ENCODE measurements at places on chromosomes 4 and X.

DNA sequence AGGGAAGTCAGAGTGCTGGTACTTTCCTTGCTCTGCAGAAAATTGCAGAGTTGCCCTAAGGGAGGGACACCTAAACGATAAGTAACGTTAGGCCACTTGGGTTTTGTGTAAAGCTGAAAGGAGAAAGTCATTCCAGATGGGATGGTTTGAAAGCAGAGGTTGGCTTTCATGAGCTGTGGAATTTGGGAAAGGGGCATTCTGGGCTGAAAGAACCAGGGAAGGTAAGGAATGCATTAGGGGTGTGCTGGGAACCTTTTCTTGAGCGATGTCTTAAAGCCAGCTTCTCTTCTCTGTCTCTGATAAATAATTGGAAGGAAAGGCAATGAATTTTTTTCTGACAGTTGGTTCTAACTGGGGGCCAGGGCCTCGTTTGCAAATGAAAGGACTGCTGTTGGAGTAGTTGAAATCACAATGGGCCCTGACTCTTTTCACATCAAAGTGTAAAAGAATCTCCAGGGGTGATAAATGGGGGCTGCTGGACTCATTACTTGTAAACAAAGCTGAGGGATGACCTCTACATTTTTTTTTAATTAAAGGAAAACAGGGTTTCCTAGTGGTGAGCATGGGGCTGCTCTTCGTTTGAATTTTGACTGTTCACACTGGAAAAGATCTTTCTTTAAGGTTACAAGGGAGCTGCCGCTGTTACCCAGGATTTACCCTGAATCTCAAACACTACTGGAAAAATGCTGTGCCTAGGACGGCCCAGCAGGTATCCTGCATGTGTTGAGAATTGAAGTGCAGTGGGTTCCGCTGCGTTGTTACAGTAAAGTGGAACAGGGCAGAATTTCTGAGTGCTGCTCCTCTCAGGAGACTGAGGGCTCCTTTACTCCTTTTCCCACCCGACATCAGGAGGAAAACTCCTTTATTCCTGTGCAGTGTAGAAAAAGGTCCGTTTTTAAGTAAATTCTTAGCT is 25.0 kb downstream of the AFF1 start:
- H3K4me1 ChIP-seq: peaks cover 5% of the 10 kb centered on the region
- H3K36me3 ChIP-seq: 0 out of 2 replicates have a peak, but pooled peaks cover 3% of the 10 kb centered on the region
- no peak overlapping the region for H3K27ac ChIP-seq

- H3K4me3 ChIP-seq: no peak overlapping the region
- H3K27me3 ChIP-seq: no peaks in the 10 kb centered on the region
- H3K27ac ChIP-seq: no peak overlapping the region
- no peaks in the 10 kb centered on the region for H3K4me1 ChIP-seq
These were observed 722.2 kb downstream of the DMD start for GRCh38 chrX:32489125-32489524.

GRCh38 chr4:118348886-118349285 is 3.9 kb downstream of the PRSS12 start:
- peak overlapping the region; percentile 39 for H3K27ac ChIP-seq
- H3K4me3 ChIP-seq: no peak overlapping the region
- DNase-seq: no peak
- no peaks in the 10 kb centered on the region for H3K36me3 ChIP-seq
- H3K4me1 ChIP-seq: peaks cover 29% of the 10 kb centered on the region

DNA sequence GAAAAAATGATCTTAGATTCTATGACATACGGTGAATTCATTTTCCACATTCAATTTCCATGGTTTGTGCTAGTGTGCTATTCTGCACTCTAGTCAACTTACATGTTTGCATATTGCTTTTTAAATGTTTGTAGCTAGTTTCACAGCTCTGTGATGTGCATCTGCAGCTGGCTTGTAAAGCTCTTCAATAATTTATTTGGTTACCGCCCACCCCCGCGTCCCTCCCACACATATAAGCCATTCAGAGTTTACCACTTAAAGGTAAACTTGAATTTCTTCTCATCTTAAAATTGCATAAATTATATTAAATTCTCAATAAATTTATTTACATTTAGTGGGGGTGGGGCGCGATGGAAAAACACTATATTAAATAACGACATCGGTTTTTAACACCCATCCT is 291 bp upstream of the NBDY start:
- peaks cover 2% of the 10 kb centered on the region for H3K36me3 ChIP-seq
- H3K4me3 ChIP-seq: peak overlapping the region; percentile 58

DNA sequence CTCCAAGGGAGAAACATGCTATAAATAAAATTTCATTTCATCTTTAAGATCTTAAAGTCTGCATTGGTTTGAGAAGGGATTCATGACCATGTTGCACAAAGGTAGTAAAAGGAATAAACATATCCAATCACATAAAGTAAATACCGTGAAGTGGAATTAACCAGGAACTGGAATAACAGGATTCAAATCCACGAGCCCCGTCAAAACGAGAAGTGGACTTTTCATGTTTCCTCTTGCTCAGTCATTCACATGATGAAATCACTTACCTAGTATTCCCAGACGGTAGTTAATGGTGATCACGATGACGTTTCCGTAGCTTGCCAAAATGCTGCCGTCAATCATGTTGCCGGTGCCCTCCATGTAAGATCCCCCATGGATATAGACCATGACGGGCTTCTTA is 199.7 kb downstream of the NLGN4X start:
- no peaks in the 10 kb centered on the region for H3K36me3 ChIP-seq
- H3K27me3 ChIP-seq: no peaks in the 10 kb centered on the region
- DNase-seq: no peak

DNA sequence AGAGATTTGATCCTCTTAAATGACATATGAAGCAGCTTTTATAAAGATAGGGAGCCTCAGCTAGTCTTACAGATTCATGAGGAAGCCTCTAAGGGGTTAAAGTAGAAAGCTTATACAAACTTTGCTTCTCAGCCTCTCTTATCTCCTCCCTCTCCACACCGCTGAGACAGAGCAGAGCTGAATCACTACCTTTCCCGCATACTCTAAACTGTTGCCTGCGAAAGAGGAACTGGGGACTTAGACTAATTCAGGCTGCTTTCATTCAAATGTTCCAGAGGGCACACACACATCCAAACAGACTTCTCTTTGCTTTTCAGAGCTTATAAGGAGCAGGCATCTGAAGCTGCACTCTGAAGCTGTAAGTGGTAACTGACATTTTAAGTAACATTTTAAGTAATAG is at the start of gene SERTM2:
Gene SERTM2 (plus strand): TSS at position 169 of the 400 bp plus-strand sequence. CDS start 7,213 bp downstream, outside the sequence.
- H3K4me3 ChIP-seq: no peak within 1 kb of the TSS
- H3K27me3 ChIP-seq: no peaks in the 10 kb centered on the region
- H3K27ac ChIP-seq: no peak within 1 kb of the TSS
- H3K4me1 ChIP-seq: no peaks in the 10 kb centered on the region
- H3K36me3 ChIP-seq: no peaks in the 10 kb centered on the region

DNA sequence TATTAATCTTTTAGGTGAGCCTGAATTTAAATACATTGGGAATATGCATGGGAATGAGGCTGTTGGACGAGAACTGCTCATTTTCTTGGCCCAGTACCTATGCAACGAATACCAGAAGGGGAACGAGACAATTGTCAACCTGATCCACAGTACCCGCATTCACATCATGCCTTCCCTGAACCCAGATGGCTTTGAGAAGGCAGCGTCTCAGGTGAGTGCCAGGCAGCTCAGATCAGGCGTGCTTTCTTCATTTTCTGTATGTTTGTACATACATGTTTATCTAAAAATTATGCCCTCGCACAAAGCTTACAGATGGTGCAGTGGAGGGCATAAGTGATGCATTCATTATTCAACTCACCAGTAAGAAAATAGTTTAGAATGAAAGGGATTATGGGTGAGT is 85.6 kb downstream of the CPE start:
- no peaks in the 10 kb centered on the region for H3K36me3 ChIP-seq
- no peaks in the 10 kb centered on the region for H3K27me3 ChIP-seq
- H3K27ac ChIP-seq: no peak overlapping the region
- H3K4me1 ChIP-seq: peaks cover 5% of the 10 kb centered on the region
- DNase-seq: no peak

DNA sequence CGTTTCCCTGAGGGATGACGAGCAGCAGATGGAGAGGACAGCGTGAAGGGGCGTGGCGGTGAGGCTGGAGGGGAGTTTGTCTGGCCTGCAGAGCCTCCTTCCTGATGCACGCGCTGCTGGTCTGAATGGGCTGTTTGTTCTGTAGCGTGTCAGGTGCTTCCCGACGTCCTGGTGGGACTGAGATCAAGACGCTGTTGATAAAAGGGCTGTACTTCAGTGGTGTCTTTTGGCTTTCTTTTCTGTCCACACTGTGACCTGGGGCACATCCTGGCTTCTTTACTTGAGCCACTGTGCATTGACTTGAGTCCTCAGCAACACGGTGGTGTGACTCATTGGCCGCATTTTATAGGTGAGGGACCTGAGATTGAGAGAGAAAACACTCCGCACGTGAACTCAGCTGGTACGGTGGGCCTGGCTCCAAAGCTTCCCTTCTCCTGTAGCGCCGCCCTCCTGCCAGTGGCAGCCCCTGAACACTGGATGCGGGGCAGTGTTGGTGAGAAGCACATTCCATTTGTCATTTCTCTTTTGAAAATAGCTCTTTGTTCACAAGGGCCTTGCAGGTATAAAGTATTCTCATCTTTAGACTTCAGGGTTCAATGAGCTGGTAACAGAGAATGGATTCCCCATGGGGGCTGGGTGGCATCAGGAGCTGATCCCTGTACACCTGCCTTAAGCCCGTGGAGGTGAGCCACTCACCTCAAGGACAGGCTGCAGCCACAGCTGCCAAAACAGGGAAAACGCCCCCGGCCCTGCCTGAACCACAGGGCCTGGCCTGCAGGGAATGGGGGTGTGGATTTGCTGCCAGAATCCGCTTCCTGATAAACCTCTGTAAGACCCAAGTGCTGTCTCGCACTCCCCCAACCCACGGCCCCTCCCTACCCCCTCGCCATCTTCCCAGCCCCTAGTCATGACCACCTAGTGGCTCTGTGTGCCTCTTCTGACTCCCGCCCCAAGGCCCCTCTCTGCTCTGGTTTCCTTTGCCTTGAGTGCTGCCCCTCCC is 29.2 kb downstream of the NSG1 start:
- DNase-seq: no peak
- H3K27me3 ChIP-seq: no peaks in the 10 kb centered on the region
- no peak overlapping the region for H3K27ac ChIP-seq
- H3K4me1 ChIP-seq: no peaks in the 10 kb centered on the region
- peaks cover 8% of the 10 kb centered on the region for H3K36me3 ChIP-seq
- no peak overlapping the region for H3K4me3 ChIP-seq

GRCh38 chr4:152421576-152421975 is 114.3 kb downstream of the FBXW7 start:
- H3K4me1 ChIP-seq: peaks cover 4% of the 10 kb centered on the region
- H3K4me3 ChIP-seq: no peak overlapping the region
- no peak overlapping the region for H3K27ac ChIP-seq
- DNase-seq: no peak
- H3K27me3 ChIP-seq: no peaks in the 10 kb centered on the region

DNA sequence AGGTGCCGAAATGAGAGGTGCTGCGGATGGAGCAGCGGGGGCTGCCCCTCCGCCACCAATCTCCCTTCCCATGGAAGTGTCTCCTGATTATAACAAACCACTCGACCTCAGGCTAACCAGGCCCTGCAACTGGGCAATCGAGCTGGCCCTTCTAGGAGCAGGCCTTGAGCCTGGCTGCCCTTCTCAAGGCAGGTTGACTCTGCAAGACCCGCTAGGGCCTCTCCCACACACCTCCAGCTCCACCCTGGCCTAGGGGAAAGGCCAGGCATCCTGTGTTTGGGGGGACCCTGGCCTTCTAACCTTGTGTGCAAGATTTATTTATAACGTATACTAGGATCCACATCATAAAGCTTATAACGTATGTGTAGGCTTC is 3.7 kb upstream of the BCOR start:
- H3K27me3 ChIP-seq: no peaks in the 10 kb centered on the region
- no peaks in the 10 kb centered on the region for H3K4me1 ChIP-seq
- DNase-seq: no peak
- H3K36me3 ChIP-seq: no peaks in the 10 kb centered on the region
- no peak overlapping the region for H3K27ac ChIP-seq

DNA sequence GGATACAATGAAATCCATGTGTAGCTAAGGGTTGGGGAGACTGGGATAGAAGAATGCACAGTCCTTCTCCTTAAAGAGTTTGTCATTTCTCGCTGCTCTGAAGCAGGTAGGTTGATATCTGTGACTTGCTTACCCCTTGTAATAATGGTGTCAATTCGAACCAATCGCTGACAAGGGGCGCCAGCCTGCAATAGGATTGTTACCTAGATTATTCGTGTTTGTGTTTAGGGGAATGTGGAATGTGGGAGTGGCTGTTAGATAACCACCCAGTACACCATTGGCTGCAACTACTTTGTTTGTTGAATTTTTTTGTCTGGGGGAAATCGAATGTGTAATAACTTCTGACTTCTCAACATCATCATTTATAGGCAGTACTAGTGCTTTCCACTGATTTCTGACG is 141.6 kb downstream of the LARP7 start:
- no peak overlapping the region for H3K4me3 ChIP-seq
- no peaks in the 10 kb centered on the region for H3K4me1 ChIP-seq
- no peak for DNase-seq
- H3K27me3 ChIP-seq: no peaks in the 10 kb centered on the region
- no peaks in the 10 kb centered on the region for H3K36me3 ChIP-seq

- no peaks in the 10 kb centered on the region for H3K36me3 ChIP-seq
- peak overlapping the region; percentile 84 for H3K27ac ChIP-seq
- H3K4me3 ChIP-seq: no peak overlapping the region
- DNase-seq: peak; percentile 91
These were observed 158.7 kb downstream of the SPRY1 start for GRCh38 chr4:123555233-123555806.

- no peaks in the 10 kb centered on the region for H3K27me3 ChIP-seq
- peak overlapping the region; percentile 59 for H3K27ac ChIP-seq
- no peak overlapping the region for H3K4me3 ChIP-seq
- DNase-seq: no peak
- H3K36me3 ChIP-seq: no peaks in the 10 kb centered on the region
These were observed 256.9 kb upstream of the TEX13A start for GRCh38 chrX:105477351-105477750.

GRCh38 chr4:52057196-52057595 is 6.1 kb downstream of the SPATA18 start:
- no peak overlapping the region for H3K27ac ChIP-seq
- H3K4me1 ChIP-seq: peaks cover 20% of the 10 kb centered on the region
- H3K36me3 ChIP-seq: no peaks in the 10 kb centered on the region

GRCh38 chr4:122107680-122108079 is 44.5 kb upstream of the BLTP1 start:
- H3K4me3 ChIP-seq: no peak overlapping the region
- no peaks in the 10 kb centered on the region for H3K27me3 ChIP-seq
- no peak overlapping the region for H3K27ac ChIP-seq
- DNase-seq: no peak

DNA sequence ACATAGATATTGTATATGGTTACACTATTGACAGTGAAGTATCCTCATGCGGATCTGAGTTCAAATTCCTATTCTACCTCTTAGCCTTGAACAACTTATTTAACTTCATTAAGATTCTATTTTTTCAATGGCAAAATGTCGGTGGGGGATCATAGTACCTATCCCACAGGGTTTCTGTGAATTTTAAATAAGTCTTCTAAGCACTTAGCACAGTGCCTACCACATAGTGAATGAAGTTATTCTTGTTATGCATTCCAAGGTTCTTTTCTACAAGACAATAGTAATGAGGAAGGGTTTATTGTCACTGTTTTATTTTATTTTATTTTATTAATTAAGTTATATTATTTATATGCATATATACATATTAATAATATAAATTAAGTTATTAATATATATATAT is 8.8 kb upstream of the ENAM start:
- H3K4me1 ChIP-seq: no peaks in the 10 kb centered on the region
- no peak overlapping the region for H3K4me3 ChIP-seq
- DNase-seq: no peak

Measured in RWPE2 (cell line).